Stimulated activated CD4-positive, alpha-beta T cell treated with anti-CD3 and anti-CD28 coated beads, Interleukin-12 subunit alpha, Interleukin-12 subunit beta, amount 100 ng/mL, for 4 hours (primary cell): ENCODE measurements at places on chromosomes 2 and 18.

GRCh38 chr2:64792300-64792699, 138.6 kb upstream of the SERTAD2 start:
- no peak for DNase-seq

GRCh38 chr2:60998628-60999545, 18.6 kb upstream of the PEX13 start:
- DNase-seq: no peak

DNA sequence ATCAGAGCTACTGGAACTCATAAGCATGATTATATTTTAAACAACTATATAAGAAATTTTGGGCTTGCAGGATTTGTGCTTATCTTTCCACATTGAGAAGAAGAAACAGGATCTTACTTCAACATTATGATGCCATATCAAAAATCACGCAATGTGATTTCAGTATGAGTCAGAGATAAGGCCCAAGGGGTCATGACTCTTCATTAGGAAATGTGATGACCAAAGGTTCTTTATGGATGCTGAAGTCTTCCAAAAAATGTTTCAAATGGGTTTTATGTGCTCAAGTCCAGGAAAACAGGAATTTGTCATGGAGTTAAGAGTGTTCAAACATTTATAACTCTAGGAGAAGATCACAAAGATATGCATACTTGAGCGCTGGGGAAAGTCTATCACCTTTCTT, 7.8 kb upstream of the SERPINB2 start:
- DNase-seq: no peak

DNA sequence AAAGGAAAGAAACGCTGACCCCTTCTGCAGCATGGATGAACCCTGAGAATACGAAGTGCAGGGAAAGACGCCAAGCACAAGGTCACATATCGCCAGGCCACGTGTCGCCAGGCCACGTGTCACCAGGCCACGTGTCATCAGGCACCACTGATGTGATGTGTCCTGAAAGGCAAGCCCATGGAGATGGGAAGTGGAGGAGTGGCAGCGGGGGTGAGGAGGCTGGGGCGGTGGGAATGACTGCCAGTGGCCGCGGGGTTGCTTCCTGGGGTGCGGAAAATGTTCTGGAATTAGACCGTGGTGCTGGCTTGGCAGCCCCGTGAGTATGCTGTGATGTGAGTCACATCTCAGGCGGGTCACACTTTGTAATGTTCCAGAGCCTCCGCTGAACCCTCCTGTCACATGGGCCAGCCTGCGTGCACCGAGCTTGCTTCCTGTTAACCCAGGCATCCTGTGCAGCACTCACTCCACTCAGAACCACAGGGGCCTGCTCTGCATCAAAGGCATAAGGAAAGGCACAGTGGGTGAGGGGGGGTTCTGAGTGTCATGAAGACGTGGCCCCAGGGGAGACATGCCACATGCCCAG, 39.0 kb downstream of the SLC66A2 start:
- DNase-seq: no peak

DNA sequence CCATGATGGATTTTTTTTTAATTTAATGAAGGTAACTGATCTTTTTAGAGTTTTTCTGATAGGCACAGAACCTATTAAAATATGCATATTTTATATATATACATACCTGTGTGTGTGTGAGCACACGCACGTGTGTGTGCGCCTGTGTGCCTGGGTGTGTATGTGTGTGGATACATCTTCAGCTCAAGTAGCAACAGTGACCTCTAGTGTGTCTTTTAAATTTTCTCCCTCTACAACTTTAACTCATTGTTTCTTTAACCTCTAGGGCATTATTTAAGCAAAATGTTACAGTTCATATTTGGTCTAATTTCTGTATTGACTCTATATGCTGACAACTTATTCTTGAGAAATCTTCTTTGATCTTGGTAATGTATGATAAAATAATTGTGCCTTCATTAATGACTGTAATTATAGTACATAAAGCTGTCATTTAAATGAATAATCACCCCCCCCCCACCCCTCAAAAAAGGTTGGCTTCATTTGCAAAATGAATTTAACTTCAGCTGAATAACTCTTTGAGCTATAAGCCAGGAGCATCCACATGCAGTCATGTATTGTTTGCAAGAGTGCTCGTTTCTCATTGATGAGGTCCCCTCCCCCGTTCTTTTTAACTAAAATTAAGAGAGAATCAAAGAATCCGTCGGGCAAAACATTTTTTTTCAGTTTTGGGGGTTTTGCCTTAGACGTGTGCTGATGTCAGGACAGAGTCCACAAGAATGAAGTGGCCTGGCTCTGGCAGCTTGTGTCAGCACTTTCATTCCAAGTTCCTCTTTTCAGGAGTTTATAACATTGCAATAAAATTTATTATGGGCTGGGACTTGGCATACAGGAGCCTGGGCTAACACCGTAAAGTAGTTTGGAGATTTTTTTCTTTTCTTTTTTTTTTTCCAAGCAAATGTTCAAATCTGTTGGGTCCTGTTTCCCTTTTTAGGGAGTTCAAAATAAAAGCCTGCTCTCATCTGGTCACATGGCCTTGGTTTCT, 80.0 kb downstream of the ETAA1 start:
- DNase-seq: no peak

GRCh38 chr2:226690461-226691024, 109.1 kb downstream of the IRS1 start:
- no peak for DNase-seq

DNA sequence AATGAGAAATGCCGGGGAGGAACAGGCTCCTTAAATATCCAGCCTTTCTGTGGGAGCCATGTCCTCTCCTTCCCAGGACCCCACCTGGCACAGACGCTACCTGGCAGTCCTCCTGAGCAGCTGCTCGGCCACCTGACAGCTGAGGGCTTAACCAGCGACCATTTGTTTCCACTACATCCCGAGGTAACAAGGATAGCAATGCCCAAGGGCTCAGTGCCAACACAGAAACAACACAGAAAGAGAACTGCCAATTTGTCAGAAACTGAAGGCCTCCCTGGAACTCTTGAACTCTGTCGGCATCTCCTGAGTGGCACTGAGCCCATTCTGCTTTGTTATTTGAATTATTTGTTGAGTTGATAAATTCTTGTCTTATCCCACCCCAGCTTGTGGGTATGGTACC, 122.2 kb upstream of the ARHGAP28 start:
- no peak for DNase-seq

DNA sequence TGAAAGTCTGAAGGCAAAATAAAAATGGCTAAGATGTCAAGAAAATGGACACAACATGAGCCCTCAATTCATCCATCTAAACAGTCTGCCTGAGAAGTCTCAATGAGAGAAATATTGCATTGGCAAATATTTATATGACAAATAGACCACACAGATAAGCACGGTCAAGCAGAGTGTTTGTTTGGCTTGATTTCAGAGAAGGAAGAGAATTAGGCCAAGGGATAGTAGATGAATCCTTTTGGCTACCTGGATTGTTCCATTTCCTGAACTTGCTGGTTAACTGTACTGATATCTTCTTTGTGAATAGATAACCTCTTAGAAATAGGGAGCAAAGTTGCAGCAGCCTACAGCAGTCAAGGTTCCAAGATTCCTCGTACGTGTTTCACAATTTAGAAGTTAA, 129.6 kb downstream of the RBMS1 start:
- no peak for DNase-seq

DNA sequence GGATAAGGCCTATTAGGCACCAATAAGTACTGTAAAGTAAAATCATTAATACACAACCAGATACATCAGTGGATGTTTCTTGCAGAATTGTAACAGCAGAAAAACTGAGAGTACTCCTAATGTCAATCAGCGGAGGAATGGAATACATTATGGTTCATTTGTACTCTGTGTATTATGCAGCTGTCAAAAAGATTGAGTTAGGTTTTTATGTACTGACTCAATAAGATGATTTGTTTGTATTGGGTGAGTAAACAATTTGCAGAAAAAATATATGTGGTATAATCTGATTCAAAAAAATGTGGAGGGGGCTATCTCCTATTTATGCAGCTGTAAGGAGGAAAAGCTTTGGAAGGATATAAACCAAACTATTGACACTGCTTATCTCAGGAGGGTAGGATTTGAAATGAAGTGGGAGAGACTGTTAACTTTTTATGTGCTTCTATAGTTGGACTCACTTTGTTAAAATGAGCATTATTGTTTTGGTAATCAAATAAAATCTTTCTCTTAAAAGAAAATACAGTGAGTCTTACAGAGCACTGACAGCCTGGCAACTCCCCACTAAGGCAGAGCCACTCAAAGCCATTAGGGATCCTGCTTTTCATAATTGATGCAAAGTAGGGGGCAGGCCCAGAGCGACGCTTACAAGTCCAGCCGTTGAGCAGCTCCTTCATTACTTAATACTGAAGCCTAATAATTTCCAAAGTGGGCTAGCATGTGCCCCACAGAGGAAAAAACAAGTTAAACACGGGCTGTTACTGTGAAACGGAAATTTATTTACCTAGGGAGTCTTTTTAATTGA, 168.8 kb downstream of the PHLPP1 start:
- DNase-seq: no peak

DNA sequence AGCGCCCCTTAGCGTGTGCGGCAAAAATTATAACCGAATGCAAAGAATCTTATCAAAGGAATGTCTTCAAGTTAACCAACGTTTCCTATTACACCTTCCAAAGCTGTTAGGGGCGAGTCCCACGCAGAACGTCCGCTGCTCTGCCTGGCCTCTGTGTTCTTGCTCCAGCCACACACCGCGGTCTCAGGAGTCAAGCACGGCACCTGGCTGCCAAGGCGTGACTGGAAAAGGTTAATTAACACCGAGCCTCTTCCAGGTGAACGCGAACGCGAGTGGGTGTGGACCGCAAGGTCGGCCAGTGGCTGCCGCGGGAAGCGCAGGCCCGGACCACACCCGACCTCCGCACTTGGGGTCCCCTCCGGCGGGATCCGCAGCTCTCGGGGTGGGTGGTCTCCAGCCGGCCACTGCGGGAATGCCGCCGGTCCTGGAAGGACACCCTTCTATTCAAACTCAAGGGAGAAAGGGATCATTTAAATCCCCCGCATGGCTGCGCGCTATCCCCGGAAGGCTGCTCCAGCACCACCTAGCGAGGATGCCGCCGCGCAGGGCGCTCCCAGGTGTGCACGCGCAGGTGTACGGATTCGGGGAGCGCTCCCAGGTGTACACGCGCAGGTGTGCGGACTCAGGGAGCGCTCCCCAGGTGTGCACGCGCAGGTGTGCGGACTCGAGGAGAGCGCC, 830 bp downstream of the CYB5A start:
- peak; percentile 4 for DNase-seq

GRCh38 chr2:11022064-11022463, 110.3 kb downstream of the KCNF1 start:
- DNase-seq: no peak

DNA sequence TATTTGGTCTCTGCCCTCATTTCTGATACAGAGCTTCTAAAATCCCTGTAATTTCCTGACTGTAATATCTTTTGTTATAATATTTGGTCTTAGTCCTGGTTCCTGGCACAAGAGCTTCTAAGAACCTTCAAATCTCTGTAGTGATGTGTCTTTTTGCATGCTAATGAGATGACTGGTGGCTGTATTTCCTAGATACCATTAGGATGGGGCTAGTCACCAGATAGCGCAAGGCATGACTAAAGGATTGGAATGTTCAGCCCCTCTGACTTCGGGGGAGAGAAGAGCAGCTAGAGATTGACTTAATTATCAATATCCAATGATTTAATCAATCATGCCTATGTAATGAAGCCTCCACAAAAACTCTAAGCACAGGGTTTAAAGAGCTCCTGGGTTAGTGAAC, 620.8 kb upstream of the ACVR2A start:
- DNase-seq: no peak

DNA sequence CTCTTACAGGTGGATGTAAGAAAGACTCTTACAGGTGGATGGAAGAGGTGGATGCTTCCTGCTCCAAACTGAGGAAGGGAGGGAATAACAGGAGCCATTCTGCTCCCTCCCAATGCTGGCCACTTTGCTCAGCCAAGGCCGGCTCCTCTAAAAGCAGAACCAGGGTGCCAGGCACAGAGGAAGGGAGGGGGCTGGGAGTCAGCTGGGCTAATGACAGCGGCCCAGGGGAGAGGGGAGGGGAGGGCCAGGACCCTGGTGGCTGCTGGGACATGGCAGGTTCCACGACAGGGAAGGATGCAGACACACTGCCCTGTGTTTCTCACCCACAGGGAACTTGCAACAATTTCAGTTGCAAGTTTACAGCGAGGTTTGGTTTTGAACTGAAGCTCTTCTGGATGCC, 173.4 kb downstream of the ANAPC1 start:
- no peak for DNase-seq

GRCh38 chr2:119319593-119319992, 47.0 kb downstream of the C2orf76 start:
- no peak for DNase-seq
